Cardiac fibroblast (primary cell): ENCODE measurements at places on chromosomes 2 and 18.
A peak's percentile ranks its signal among the peaks of the same experiment; 100 is the strongest.

GRCh38 chr2:218434456-218434855 is 15.5 kb downstream of the VIL1 start:
- DNase-seq = no peak

GRCh38 chr2:46062637-46063412 is 234.4 kb upstream of the EPAS1 start:
- DNase-seq = peak; percentile 97

DNA sequence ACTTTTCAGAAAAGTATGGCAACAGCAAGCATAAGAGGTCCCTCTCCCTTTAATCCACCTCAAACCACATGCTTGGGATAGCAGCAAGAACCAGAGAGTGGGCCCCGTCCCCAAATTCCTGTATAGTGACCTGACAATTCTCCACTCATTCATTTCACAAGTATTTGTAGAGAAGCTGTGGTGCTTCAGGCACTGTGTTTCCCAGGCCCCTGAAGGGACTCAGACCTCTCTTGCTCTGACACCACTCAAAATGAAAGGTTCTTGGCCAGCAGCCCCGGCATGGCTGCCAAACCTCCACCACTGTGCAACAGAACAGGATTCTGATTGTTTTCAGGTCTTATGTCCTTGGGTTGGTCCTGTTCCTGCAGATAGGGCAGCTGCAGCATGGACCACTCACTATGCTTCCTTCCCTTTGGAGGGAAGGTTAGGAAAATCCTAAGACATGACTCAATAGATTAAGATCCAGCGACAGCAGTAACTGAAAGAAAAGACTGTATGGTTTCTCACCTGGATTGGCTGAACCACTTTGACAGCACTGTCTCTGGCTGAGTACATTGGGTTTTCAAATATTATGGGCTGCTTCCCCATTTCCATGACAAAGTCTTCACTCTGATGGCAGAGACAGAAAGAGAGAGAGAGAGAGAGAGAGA is 67.6 kb downstream of the DHRS9 start:
- no peak for DNase-seq

DNA sequence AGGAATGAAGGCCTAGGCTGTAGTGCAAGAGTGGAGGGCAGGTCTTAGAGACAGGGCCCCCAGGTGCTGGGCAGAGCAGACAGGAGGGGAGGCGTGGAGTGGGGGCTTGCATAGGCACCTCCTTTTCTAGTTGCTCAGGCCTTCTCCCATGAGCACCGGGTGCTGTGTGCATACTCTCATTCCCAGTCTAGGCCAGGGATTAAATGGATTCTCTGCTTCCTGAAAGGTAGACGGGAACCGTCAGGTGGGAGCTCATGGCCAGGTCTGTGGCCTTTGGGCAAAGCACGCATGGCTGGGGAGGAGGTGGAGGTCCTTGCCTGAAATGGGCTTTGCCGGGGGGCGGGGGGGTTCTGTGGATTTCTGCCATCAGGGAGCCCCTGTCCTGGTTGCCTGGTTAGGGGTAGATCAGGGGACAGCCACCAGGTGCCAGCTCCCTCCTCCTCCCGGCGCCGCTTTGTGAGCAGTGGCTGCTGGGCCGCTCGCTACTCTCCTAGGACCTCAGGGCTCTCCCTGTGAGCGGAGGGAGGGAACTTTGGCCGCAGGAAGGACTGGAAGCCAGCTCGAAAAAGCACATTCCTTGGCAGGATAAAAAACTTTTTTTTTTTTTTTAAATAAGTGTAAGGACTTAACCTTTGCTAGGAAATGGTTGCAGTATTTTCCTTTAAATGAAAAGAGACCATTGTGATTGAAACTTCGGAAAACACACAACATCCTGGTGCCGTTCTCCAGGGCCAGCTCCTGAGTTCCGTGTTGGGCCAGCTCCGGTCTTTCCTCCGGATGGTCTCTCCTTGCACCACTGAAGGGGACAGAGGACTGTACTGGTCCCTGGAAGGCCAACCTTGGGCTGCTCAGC is 82.8 kb upstream of the HAAO start:
- peak; percentile 82 for DNase-seq

GRCh38 chr2:37870829-37871228 is 54.3 kb upstream of the RMDN2 start:
- peak; percentile 30 for DNase-seq

DNA sequence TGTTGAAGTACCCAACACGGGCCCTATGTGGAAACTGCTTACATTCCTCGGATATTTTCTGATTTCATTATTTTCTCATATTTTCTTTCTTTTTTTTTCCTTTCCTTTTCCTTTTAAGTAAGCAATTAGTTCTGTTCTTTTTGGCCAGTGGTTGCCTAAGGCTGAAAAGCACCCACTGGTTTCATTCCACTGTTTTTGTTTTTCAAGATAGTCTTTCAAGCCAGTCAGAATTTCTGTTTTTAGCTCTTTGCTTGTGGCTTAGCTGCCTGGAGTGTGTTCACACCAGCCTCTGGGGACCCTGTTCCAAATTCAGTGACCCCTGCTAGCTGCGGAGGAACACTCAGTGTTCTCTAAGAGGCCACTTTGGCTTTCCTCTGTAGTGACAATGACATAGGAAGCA is 73.6 kb downstream of the NRP2 start:
- peak; percentile 25 for DNase-seq

- DNase-seq = no peak
Measured at GRCh38 chr18:55489034-55489986, 98.7 kb downstream of the TCF4 start.

GRCh38 chr2:129165006-129165405 is 814.5 kb upstream of the RAB6C start:
- peak; percentile 25 for DNase-seq

- DNase-seq = peak; percentile 83
Measured at GRCh38 chr2:27832396-27832795, 57.8 kb downstream of the RBKS start.

DNA sequence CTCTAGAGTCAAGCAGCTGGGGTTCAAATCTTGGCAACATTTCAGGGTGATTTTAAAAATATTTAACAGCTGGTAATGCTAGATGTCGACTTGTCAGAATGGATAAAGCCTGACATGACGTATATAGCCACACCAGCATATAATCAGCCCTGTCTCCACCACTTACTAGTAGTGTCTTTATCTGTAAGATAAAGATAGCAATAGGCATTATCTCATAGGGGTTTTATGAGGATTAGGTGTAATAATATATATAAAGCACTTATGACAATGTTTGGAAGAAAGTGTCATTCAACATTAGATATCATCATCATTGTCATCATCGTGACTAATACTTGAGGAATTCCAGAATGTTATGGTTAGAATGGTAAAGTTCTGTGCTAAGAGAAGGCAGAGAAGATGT is 369.0 kb upstream of the CWC22 start:
- peak; percentile 28 for DNase-seq

DNA sequence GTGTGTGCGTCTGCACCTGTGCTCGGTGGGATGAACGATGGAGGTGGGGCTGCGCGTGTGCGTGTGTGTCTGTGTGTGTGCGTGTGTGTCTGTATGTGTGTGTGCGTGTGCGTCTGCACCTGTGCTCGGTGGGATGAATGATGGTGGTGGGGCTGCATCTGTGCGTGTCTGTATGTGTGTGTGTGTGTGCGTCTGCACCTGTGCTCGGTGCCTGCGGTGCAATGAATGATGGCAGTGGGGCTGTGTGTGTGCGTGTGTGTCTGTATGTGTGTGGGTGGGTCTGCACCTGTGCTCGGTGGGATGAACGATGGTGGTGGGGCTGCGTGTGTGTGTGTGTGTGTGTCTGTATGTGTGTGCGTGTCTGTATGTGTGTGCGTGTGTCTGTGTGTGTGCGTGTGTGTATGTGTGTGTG is 48.5 kb upstream of the CTDP1 start:
- no peak for DNase-seq

- no peak for DNase-seq
Measured at GRCh38 chr2:42198466-42198865, 29.3 kb downstream of the EML4 start.

GRCh38 chr2:147311058-147311430 is 533.8 kb upstream of the ACVR2A start:
- no peak for DNase-seq

- no peak for DNase-seq
Measured at GRCh38 chr2:63099032-63099431, 48.4 kb downstream of the OTX1 start.

DNA sequence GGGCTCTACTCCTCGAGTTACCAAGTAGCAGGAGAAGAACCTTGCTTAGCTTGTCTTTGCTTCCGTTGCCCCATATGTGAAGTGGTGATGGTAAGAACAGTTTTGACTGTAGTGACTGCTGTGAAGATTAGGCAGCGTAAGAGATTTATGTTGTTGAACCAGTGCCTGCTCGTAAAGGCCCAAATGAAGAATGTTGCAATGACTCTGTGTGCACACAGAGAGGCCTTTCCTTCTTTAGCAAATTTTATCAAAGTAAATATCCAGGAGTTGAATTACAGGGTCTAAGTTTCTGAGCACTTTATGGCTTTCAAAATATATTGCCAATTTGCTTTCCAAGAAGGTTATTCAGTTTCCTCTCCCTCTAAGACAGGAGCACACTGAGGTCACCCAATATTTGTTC is 14.5 kb downstream of the NTSR2 start:
- no peak for DNase-seq

DNA sequence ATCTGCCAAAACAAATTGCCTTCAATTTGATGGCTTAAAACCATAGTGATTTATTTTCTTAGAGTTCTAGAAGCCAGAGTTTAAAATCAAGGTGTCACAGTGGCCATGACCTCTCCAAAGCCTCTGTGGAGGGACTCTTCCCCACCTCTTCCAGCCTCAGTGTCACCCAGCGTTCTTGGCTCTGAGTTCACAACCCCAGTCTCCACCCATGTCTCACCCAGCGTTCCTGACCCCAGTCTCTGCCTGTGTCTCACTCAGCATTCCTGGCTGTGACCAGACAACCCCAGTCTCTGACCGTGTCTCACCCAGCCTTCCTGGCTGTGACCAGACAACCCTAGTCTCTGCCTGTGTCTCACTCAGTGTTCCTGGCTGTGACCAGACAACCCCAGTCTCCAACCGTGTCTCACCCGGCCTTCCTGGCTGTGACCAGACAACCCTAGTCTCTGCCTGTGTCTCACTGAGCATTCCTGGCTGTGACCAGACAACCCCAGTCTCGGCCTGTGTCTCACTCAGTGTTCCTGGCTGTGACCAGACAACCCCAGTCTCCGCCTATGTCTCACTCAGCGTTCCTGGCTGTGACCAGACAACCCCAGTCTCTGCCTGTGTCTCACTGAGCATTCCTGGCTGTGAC is 299.3 kb downstream of the GALR1 start:
- no peak for DNase-seq

DNA sequence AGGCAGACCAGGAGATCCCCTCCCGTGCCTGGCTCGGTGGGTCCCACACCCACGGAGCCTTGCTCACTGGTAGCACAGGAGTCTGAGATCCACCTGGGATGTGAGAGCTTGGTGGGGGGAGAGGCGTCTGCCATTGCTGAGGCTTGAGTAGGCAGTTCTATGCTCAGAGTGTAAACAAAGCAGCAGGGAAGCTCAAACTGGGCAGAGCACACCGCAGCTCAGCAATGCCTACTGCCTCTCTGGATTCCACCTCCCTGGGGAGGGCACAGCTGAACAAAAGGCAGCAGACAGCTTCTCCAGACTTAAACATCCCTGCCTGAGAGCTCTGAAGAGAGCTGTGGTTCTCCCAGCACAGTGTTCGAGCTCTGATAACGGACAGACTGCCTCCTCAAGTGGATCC is 85.1 kb downstream of the UGP2 start:
- no peak for DNase-seq

DNA sequence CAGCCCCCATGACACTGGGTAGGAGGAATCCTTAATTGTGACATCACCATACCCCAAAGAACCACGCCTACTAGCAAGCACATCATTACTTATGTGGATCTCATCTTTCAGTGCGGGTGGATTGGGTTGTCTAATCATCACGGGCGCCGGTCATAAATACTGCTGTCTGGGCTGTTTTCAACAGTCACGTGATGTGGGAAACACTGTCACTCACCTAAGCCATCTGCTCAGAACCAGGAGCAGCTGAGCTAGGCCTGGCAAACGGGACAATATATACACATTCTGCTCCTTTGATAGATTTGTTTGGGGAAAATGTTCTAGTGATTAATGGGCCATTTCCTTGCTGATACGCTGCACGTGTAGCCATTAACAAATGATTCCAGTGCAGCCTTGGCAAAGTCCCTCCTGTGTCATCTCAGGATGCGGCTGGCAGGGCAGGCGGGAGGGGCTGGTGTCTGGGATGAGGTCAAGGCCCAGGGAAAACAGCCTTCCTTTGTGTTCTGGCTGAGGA is 145.9 kb upstream of the COPS8 start:
- no peak for DNase-seq

GRCh38 chr2:137980459-137980858 is 16.2 kb downstream of the HNMT start:
- DNase-seq = peak; percentile 56

- no peak for DNase-seq
Measured at GRCh38 chr2:14881651-14882327, 249.3 kb downstream of the LRATD1 start.

DNA sequence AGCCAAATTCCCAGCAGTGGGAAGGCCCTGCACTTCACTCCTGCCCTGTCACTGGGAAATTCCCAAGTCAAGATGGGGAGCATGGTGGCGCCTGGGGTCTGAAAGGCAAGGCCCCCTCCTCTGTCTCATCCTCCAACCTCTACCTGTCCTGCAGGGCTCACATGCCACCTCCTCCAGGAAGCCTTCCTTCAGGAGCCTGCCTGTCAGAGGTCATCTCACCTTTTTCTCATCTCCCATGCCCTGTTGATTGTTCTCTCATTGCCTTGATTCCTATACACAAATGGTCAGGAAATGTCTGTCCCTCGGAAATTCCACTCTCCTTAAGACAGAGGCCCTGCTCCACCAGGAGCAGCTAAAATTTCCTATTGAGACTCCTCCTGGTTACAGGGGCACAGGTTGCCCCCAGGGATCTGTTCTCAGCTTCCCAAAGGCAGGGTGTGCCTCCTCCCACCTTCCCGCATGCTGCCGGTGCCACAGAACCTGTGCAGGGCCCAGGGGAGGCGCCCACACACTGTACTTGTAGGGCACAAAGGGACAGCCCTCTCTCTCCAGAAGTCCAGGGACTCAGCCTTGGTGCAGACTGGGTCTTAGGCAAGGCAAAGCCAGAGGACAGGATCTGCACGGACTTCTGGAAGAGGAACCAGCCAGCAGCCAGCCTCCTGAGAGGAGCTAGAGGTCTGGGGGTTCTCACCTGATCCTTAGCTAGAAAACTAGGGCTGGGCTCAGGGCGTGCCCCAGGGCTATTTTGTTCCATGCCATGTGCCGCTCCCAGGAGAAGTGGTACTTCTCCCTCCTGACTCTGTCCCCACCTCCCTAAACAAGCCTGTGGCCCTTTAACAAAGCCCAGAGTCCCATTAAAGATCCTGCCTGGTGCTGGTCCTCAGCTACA is 12.9 kb downstream of the HES6 start:
- DNase-seq = no peak

DNA sequence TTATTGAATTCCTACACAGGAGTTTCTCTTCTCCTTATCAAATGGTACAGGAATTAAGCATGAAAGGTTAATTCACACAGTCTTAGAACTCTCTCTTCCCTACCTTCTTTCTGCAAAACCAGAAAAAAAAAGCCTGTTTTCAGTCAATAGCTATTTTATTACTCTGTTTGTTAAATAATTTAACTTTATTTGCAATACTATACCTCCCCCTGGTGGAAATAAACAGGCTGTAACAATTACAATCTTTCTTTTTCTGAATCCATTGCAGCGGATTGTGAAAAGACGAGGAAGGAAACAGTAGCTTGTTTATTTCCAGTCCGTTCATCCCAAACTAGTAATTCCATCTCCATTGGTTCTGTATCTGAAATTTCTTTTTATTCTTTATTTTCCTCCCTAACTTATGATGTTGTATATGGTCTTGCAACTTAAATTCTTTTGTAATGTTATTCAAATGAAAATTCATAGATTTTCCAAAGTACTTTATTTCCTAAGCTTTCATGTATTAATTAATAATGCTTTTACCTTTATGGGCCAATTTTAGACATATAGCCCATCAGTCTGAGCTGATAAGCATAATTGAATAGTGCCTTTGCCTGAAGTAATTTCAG is 165.2 kb downstream of the SH3BP4 start:
- peak; percentile 62 for DNase-seq
